ENCODE measurements at places on chromosomes 1 and 21. TPM values are rescaled to one million over a fixed set of nuclear protein-coding genes. Genes with fewer than 3 reads are reported as not detected.

DNA sequence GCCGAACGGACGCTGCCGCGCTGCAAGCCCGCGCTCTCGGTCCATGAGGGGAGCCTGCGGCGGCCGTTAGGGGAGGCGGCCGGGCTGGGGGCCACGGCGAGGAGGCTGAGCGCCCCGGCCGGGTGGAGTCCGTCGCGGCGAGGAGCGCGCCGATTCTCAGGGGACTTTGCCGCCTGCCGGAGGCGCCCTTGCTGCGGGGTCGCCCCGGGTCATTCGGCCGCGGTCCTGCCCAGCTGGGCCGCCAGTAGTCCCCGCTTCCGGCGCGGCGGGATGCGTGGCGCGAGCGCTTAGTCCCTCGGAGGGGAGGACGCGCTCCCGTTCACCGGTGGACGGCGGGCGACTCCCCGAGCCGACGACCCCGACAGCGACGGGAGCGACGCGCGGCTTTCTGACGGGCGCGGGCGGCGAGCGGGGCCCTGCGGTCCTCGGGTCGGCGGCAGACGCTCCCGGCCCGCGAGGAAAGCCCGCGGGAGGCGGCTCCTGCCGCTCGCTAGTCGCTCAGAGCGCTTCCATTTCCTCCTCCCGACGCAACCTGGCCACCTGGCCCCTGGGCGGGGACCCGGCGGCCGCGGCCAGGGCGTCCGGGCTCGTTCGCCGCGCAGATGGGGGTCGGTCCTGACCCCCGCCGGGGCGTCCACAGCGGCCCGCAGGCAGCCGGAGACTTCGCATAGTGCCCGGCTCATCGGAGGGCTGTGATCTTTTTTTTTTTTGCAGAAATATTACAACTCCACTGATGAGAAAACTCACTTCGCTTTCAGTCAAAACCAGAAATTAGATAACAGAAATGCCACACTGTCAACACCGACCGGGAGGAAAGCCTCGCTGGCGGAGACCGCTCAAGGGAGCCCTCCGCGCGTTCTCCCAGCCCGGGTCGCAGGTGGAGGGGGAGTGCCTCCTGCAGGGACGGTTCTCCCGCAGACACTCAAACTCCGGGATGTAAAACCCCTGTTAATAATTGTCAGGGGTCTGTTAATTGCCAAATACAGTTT, 641 bp upstream of the ZBTB21 start:
- peak overlapping the region; percentile 72 for H3K4me3 ChIP-seq
- H3K36me3 ChIP-seq, result peaks cover 2% of the 10 kb centered on the region
- H3K4me1 ChIP-seq, result peaks cover 3% of the 10 kb centered on the region
- peak overlapping the region; percentile 69 for H3K27ac ChIP-seq

KRTAP19-3 gene
- not detected for polyA plus RNA-seq

DNA sequence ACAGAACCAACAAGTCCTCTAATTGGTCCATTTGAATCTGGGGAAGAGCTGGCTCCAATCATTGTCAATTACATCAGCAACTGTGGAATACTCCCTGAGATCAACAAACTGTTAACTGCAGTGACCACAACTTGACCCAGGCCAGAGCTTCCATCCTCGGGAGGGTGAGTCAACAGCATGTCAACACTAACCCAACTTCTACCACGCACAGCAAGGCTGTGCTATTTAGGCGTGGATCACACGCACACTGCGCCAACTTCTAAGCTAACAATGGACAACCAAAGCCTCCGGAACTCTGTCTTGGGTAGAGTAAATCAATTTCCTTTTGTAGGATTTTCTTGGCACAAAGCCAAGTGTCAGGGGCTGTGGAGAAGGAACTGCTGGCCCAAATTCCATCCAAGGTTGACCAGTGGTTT, 30.4 kb downstream of the APP start:
- H3K4me1 ChIP-seq, result no peaks in the 10 kb centered on the region
- H3K36me3 ChIP-seq, result peaks cover 5% of the 10 kb centered on the region
- H3K4me3 ChIP-seq, result no peak overlapping the region
- DNase-seq, result no peak
- H3K27me3 ChIP-seq, result no peaks in the 10 kb centered on the region

DNA sequence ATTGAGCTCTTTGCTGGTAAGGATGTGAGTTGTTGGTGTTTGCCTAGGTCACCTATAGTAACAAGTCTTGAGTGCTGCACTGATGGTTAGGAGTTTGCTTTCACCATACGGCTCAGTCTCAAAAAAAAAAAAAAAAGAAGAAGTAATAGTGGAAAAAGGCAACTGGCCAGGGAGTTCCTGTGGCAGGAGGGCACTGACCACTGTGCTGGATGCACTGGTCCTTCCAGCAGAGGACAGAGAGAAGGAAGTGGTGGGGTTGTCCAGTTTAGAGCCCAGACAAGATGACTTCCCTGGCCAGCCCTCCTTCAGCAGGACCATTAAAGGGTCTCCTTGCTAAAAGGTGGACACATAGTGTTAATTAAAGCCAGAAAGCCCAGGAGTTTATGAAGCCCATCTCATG, 11.9 kb upstream of the PTCH2 start:
- H3K36me3 ChIP-seq, result peaks cover 20% of the 10 kb centered on the region
- H3K4me3 ChIP-seq, result no peak overlapping the region
- no peak for DNase-seq
- H3K27me3 ChIP-seq, result no peaks in the 10 kb centered on the region
- no peak overlapping the region for H3K27ac ChIP-seq

DNA sequence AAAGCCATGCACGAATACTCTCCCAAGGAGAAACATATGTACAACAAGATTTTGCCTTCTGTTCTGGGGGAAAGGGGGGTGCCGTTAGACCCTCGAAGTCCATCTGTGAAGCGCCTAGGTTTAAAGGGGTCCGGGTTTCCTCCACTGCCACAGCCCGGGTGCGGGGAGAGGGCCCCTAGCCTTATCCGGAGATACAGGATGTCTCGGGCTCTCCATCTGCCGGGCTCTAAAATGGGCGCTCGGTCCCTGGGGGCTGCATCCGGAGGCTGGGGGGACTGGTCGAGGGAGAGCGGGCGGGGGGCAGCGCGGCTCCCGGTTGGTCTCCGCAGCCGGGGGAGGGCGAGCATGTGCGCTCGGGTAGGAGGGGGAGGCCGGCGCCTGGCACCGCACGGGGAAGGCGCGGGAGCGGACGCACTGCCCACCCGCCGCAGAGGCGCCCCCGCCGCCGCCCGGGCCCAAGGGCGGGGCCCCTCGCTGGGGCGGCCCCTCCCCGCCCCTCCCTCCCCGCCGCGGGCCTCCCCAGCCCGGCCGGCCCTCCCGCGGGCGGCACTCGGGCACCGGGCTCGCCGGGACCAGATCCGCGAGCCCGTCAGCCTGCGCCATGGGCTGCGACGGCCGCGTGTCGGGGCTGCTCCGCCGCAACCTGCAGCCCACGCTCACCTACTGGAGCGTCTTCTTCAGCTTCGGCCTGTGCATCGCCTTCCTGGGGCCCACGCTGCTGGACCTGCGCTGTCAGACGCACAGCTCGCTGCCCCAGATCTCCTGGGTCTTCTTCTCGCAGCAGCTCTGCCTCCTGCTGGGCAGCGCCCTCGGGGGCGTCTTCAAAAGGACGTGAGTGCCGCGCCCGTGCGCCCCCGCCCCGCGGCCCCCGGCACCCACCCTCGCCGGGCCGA, 63.1 kb downstream of the ELK4 start:
- no peak overlapping the region for H3K27ac ChIP-seq
- peaks cover 9% of the 10 kb centered on the region for H3K4me1 ChIP-seq
- no peaks in the 10 kb centered on the region for H3K36me3 ChIP-seq
- peaks cover 47% of the 10 kb centered on the region for H3K27me3 ChIP-seq

CLCC1 gene
- 25.5 TPM for polyA plus RNA-seq

DNA sequence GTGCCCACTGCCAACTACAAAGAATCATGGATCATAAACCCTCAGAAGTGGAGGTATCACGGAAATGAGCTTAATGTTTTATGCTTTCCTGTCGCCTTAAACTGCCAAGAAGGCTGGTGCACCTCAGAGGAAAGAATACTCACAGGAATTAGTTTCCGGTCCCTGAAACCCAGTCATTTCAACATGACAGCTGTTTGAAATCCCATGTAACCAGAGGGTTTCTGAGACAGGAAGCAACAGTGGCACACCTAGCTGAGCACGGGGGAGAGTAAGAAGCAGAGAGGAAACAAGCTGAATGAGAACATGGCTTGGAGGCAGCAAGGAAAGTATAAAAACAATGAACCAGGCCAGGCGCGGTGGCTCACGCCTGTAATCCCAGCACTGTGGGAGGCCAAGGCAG, 3.9 kb downstream of the JAK1 start:
- no peak for DNase-seq
- H3K27me3 ChIP-seq, result no peaks in the 10 kb centered on the region
- H3K27ac ChIP-seq, result no peak overlapping the region
- H3K4me1 ChIP-seq, result peaks cover 5% of the 10 kb centered on the region

PANK4 gene
- 20.7 TPM for polyA plus RNA-seq

DNA sequence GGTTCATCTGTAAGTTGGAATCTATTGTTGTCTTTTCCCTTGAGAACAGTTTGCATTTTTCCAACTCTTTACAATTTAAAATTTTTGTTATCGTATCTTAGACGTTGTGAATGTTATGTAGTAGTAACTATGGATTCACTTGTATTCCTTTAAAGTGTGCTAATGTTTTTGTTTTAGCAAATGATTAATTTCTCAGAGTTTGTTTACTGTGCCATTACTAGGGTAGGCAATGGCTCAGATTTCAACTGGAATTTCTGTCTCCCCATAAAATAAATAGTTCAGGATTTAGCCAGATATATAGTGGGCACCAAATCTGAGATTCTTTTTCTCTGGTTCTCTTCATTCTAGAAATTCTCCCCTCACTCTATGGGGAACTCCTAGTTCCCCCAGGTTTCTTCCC, 896.5 kb downstream of the PLA2G4A start:
- DNase-seq, result no peak
- no peaks in the 10 kb centered on the region for H3K4me1 ChIP-seq

- H3K4me3 ChIP-seq, result no peak overlapping the region
- H3K27me3 ChIP-seq, result no peaks in the 10 kb centered on the region
- DNase-seq, result no peak
- H3K27ac ChIP-seq, result no peak overlapping the region
- H3K36me3 ChIP-seq, result no peaks in the 10 kb centered on the region
Observed at GRCh38 chr1:205371871-205372660, 15.3 kb upstream of the KLHDC8A start.

DNA sequence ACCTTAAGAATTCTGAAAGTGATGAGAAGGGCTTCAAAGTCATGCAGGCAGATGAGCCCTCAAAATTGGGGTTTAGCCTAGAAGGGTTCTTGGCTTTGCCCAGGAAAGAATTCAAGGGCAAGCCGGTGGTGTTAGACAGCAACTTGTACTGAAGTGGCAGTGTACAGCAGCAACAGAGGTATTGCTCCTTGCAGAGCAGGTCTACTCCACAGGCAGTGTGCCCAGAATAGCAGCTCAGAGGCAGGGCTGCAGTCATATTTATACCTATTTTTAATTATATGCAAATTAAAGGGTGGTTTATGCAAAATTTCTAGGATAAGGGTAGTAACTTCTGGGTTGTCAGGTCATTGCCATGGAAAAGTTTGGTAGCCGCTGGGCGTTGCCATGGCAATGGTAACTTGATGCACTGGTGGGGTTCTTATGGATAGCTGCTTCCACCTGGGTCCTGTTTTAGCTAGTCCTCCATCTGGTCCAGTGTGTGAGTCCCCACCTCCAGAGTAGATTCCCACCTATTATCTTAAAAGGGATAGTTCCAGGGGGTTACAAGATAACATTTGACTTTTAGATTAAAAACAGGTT, 57.9 kb upstream of the CR2 start:
- no peaks in the 10 kb centered on the region for H3K36me3 ChIP-seq
- no peaks in the 10 kb centered on the region for H3K4me1 ChIP-seq
- H3K27ac ChIP-seq, result no peak overlapping the region
- H3K4me3 ChIP-seq, result no peak overlapping the region
- no peak for DNase-seq
- H3K27me3 ChIP-seq, result no peaks in the 10 kb centered on the region

LRRC71 gene
- polyA plus RNA-seq, result 0.28 TPM

BMP8B gene
- 8.1 TPM for polyA plus RNA-seq

Data from large intestine (tissue), 12 donors.